ENCODE measurements at places on chromosomes 5 and 9.

DNA sequence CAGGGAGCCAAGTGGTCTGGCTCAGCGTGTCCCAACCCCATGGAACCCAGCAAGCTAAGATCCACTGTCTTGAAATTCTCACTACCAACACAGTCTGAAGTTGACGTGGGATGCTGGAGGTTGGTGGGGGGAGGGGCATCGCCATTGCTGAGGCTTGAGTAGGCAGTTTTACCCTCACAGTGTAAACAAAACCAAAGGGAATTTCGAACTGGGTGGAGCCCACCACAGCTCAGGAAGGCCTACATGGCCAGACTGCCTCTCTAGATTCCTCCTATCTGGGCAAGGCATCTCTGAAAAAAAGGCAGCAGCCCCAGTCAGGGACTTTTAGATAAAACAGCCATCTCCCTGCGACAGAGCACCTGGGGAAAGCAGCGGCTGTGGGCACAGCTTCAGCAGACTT lies 17.1 kb upstream of the FBXL17 start:
- no peak for DNase-seq

DNA sequence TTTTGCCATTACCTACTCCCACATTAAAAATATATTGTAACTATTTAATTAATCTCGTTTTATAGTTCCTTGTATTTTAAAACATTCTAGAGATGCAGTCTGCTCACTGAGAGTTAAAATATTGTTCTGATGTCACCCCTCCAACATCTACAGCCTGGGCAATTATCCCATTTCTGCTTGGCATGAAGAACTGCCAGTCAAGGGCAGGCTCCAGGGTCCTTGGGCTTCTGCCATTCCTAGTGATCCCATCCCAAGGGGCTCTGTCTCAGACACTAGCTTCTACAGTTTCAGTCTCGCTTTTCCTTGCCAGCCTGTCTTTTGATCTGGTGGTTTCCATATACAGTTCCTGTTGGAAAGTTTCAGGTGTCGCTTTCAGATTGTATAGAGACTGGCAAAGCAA lies 287.2 kb downstream of the TMEM232 start:
- no peak for DNase-seq

- DNase-seq, result peak; percentile 53
These were observed 17.0 kb downstream of the CAMK2A start for GRCh38 chr5:150272531-150272930.

GRCh38 chr5:138978080-138978479 lies 102.9 kb upstream of the LRRTM2 start:
- peak; percentile 73 for DNase-seq

DNA sequence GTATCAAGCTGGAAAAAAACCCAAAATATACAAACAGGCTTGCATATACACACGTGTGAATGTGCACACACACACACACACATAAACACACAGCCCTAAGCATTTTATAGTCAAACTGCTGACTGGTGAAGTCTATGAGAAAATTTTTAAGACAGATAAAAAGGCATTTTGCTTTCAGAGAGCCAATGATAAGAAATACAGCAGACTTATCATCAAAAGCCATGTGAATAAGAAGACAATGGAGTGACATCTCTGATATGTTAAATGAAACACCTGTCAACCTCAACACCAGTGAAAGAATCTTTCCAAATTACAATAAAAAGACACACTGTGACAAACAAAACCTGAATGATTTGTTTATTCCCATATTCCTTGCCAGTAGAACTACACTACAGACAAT lies 233.3 kb downstream of the CDH9 start:
- no peak for DNase-seq

- no peak for DNase-seq
These were observed 261.6 kb downstream of the ARRDC3 start for GRCh38 chr5:91121347-91121993.

DNA sequence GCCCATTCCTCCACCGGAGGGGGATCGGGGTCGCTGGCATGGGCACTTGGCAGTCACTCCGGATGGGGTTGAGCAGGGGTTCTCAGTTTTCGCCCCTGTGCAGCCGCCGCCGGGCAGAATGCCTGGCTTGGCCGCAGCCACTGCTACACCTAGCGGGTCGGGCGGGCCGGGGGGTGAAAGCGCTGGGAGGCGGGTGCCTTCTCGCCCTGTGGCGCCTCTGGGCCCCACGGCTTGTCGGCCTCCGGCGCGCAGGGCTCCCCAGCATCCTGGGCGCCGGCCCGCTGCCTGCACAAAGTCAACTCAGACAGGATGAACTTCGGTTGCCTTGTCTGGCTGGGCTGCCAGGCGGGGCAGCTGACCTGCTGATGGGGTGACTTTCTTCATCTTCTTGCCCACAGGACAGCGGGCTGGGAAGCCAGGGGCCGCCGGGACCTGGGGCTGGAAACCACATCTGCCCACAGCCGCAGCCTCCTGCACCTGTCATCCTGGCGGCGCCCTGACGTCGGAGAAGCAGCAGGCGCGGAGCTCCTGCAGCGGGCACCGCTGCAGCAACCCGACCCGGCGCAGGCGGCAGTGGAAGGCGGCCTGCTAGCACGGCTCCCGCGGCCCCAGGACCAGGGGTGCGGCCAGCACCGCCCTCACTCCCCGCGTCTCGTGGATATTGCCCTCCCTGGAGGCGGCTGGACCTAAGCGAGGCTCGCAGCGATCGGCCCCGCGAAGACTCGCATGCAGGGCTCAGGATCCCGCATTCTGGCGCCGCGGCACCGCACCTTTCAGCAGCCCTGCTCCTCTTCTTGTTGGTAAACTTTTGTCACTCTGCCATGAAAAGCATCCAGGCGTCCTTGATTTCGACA lies 1.3 kb upstream of the ANKRD18A start:
- no peak for DNase-seq
